ENCODE measurements at places on chromosomes 2 and 18. TPM values are rescaled to one million over a fixed set of nuclear protein-coding genes. Genes with fewer than 3 reads are reported as not detected.

Gene RGPD4
- total RNA-seq: 0.08 TPM

Gene KLHL30
- total RNA-seq: 0.13 TPM

Gene ZEB2
- total RNA-seq: 7.3 TPM

Gene MEX3C
- total RNA-seq: 22.1 TPM

Gene DYNAP
- total RNA-seq: not detected

Gene HSPD1
- 534 TPM for total RNA-seq

Gene THSD7B
- not detected for total RNA-seq

Gene CTLA4
- not detected for total RNA-seq
